ENCODE measurements at places on chromosomes 16 and 17. TPM values are rescaled to one million over a fixed set of nuclear protein-coding genes. Genes with fewer than 3 reads are reported as not detected.

Gene QRICH2
- 4.3 TPM for total RNA-seq

- no peaks in the 10 kb centered on the region for H3K36me3 ChIP-seq
- DNase-seq: no peak
- H3K4me3 ChIP-seq: no peak overlapping the region
- H3K27me3 ChIP-seq: no peaks in the 10 kb centered on the region
Observed at GRCh38 chr17:2898255-2898926, 102.2 kb downstream of the RAP1GAP2 start.

Gene SOX9
- 15.7 TPM for total RNA-seq

GRCh38 chr16:47043200-47043599 lies 69.7 kb upstream of the DNAJA2 start:
- H3K27me3 ChIP-seq: no peaks in the 10 kb centered on the region
- H3K4me1 ChIP-seq: no peaks in the 10 kb centered on the region
- H3K36me3 ChIP-seq: no peaks in the 10 kb centered on the region
- no peak overlapping the region for H3K4me3 ChIP-seq

- H3K27ac ChIP-seq: peak within 1 kb of the TSS; percentile 91
- DNase-seq: peak; percentile 77
- H3K36me3 ChIP-seq: peaks cover 6% of the 10 kb centered on the region
- H3K4me3 ChIP-seq: peak within 1 kb of the TSS; percentile 88
Observed at GRCh38 chr16:1492923-1493745, at the start of gene TELO2. Gene TELO2, plus strand, starts transcription at chr16:1493360. Its CDS starts 922 bp downstream, at chr16:1494282.

GRCh38 chr16:80938004-80938878 lies 68.4 kb downstream of the CMC2 start:
- no peak for DNase-seq
- no peaks in the 10 kb centered on the region for H3K36me3 ChIP-seq
- no peaks in the 10 kb centered on the region for H3K4me1 ChIP-seq
- no peaks in the 10 kb centered on the region for H3K27me3 ChIP-seq
- no peak overlapping the region for H3K4me3 ChIP-seq

- no peak for DNase-seq
- no peak overlapping the region for H3K27ac ChIP-seq
- H3K4me1 ChIP-seq: no peaks in the 10 kb centered on the region
- H3K27me3 ChIP-seq: no peaks in the 10 kb centered on the region
- H3K36me3 ChIP-seq: no peaks in the 10 kb centered on the region
- no peak overlapping the region for H3K4me3 ChIP-seq
Observed at GRCh38 chr17:1153795-1154546, 25.8 kb downstream of the ABR start.

DNA sequence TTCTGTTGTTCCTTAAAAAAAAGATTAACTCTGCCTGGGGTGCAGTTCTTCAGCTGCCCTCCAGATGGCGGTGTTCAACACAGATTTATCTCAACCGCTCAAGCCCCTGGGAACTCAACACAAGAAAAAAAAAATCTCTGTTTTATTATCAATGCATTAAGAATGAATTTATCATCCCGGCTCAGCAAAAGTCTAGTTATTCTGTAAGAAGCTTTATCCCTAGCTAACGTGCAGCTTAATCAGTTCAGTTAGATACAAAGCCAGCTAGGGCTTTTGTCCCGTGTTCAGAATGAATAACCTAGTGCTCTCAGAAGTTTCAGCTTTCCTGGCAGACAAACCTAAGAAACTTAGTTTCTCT lies 475.9 kb upstream of the CCL2 start:
- H3K27me3 ChIP-seq: peaks cover 8% of the 10 kb centered on the region
- no peak overlapping the region for H3K4me3 ChIP-seq
- H3K4me1 ChIP-seq: no peaks in the 10 kb centered on the region
- no peak for DNase-seq

DNA sequence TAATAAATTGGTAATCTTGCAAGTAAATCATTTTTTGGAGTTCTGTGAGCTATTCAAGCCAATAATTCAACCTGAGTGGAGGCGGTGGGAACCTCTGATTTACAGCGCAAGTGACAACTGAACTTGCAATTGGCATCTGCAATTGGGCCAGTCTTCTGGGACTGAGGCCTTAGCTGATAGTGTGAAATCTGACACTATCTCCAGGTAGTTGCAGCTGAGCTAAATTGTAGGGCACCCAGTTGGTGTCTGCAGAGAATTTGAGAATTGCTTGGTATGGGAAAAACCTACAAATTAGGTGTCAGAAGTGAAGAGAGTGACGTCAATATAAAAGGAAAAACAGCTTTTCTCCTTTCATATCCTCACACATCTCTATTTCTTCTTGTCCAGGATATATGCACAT lies 1633.6 kb upstream of the GOT2 start:
- H3K4me3 ChIP-seq: no peak overlapping the region
- no peaks in the 10 kb centered on the region for H3K27me3 ChIP-seq
- H3K4me1 ChIP-seq: no peaks in the 10 kb centered on the region
- H3K36me3 ChIP-seq: no peaks in the 10 kb centered on the region

DNA sequence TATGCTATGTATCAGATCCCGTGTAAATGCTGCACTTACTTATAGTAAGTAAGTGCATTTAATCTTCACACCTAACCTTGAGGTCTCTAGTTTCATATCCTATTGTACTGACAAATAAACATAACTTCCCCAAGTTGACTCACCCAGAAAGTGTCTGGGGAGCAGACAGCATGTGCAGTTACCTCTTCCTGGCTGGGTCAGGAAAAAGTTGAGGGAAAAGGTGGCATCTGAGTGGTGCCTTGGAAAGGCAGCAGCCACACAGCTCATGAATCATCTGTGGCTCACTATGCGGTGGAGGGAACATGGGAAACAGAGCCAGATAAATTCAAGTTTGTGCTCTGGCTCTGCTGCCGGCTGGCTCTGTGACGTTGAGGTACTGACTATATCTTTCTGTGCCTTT lies 382.0 kb upstream of the DYNLRB2 start:
- no peaks in the 10 kb centered on the region for H3K36me3 ChIP-seq
- H3K27me3 ChIP-seq: no peaks in the 10 kb centered on the region

GRCh38 chr17:82957469-82957795 lies 117.6 kb upstream of the ZNF750 start:
- H3K36me3 ChIP-seq: no peaks in the 10 kb centered on the region
- no peak for DNase-seq
- H3K27me3 ChIP-seq: no peaks in the 10 kb centered on the region
- no peak overlapping the region for H3K27ac ChIP-seq
- H3K4me3 ChIP-seq: no peak overlapping the region
- H3K4me1 ChIP-seq: no peaks in the 10 kb centered on the region

Gene TEX19
- total RNA-seq: not detected

Gene ERN2
- 0.33 TPM for total RNA-seq

DNA sequence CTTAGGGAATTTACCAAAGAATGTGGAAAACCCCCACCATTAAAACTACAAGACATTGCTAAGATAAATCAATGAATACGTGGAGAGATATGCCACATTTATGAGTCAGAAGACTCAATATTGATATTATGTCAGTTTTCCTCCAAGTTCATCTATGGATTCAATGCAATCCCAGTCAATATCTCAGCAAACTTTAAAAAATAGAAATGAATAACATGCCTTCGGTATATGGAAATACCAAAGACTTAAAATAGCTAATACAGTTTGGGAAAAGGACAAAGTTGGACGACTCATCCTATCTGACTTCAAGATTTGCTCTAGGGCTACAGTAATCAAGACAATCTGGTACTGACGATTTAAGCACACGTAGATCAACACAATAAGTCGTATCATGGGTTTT lies 31.2 kb downstream of the PIK3R5 start:
- no peak for DNase-seq
- no peaks in the 10 kb centered on the region for H3K27me3 ChIP-seq
- no peak overlapping the region for H3K27ac ChIP-seq
- no peak overlapping the region for H3K4me3 ChIP-seq
- no peaks in the 10 kb centered on the region for H3K36me3 ChIP-seq
- no peaks in the 10 kb centered on the region for H3K4me1 ChIP-seq

Gene SLC52A1
- 0.98 TPM for total RNA-seq

- no peak for DNase-seq
- H3K27ac ChIP-seq: no peak overlapping the region
- no peaks in the 10 kb centered on the region for H3K27me3 ChIP-seq
- no peaks in the 10 kb centered on the region for H3K36me3 ChIP-seq
- H3K4me1 ChIP-seq: no peaks in the 10 kb centered on the region
- H3K4me3 ChIP-seq: no peak overlapping the region
Observed at GRCh38 chr17:49635121-49635520, 42.8 kb downstream of the SPOP start.

- H3K36me3 ChIP-seq: no peaks in the 10 kb centered on the region
- H3K4me1 ChIP-seq: no peaks in the 10 kb centered on the region
- no peak overlapping the region for H3K27ac ChIP-seq
- no peak overlapping the region for H3K4me3 ChIP-seq
Observed at GRCh38 chr17:65586899-65587298, 25.5 kb upstream of the AXIN2 start.

DNA sequence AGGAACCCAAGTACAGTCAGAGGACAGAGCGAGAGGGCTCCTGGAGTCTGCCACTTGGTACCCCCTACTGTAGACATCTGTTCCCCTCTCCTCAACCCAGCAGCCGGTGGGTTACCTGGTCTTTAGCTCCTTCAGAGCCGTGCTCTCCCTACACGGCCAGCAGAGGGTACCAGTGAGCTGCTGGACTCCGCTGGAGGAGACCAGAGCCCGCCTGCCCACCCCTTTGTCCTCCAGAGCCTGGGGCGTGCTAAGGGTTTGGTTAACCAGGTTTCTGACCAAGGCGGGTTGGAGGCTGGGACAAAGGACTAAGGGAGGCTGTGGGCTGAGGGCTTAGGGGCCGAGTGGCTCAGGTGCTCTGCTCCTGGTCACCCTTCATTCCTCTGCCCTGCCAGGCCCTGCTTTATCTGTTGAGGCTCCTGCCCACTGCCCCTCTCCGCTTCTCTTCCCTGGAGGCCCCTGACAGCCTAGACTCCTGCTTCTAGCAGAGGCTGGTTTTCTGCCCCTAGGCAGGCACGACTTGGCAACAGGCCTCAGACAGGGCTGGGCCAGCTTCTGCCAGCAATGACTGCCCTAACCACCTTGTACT lies 2.7 kb upstream of the HSD11B2 start:
- peak overlapping the region; percentile 81 for H3K27ac ChIP-seq
- no peaks in the 10 kb centered on the region for H3K36me3 ChIP-seq
- DNase-seq: peak; percentile 83
- no peaks in the 10 kb centered on the region for H3K27me3 ChIP-seq
- peaks cover 14% of the 10 kb centered on the region for H3K4me1 ChIP-seq

DNA sequence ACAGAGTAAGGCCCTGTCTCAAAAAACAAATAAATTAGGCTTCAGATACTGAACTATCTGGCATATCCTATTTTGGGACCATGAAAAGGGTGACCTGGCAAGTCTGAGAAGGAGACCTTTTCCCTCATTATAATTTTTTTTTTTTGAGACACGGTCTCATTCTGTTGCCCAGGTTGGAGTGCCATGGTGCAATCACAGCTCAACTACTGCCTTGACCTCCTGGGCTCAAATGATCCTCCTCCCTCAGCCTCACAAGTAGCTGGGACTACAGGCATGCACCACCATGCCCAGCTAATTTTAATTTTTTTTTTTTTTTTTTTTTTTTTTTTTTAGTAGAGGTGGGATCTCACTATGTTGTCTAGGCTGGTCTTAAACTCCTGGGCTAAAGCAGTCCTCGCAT lies 37.3 kb downstream of the PLCG2 start:
- no peak overlapping the region for H3K27ac ChIP-seq
- no peak for DNase-seq
- no peaks in the 10 kb centered on the region for H3K27me3 ChIP-seq
- H3K4me1 ChIP-seq: no peaks in the 10 kb centered on the region
- H3K36me3 ChIP-seq: no peaks in the 10 kb centered on the region

Gene USP32
- total RNA-seq: 66.2 TPM

DNA sequence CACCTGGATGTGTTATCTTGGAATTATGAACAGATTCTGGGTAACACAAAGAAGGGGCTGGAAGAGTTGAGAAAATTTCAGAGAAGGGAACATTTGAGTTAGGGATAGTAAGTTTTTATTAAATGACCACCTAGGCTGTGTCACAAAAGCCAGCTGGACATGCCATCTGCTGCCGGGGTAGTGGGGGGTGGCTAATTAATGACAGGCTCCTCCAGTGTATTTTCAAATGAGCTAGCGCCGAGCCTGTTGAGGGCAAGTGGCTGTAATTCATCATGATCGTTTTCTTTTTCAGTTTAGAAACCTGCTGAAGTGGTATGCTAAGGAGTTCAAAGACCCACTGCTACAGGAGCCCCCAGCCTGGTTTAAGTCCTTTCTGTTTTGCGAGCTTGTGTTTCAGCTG lies 6.2 kb downstream of the TMEM97 start:
- peaks cover 5% of the 10 kb centered on the region for H3K36me3 ChIP-seq
- no peak overlapping the region for H3K27ac ChIP-seq
- no peaks in the 10 kb centered on the region for H3K4me1 ChIP-seq
- H3K27me3 ChIP-seq: no peaks in the 10 kb centered on the region

Gene HOXB4
- 2.2 TPM for total RNA-seq

GRCh38 chr17:8747742-8748141 lies 3.1 kb upstream of the CCDC42 start:
- H3K36me3 ChIP-seq: no peaks in the 10 kb centered on the region
- DNase-seq: no peak
- no peak overlapping the region for H3K27ac ChIP-seq
- H3K4me1 ChIP-seq: no peaks in the 10 kb centered on the region

GRCh38 chr17:44134752-44135568 lies 6.8 kb upstream of the HROB start:
- no peak for DNase-seq
- H3K27ac ChIP-seq: no peak overlapping the region
- no peaks in the 10 kb centered on the region for H3K27me3 ChIP-seq
- H3K4me3 ChIP-seq: no peak overlapping the region

Gene TBC1D3K
- total RNA-seq: not detected

- DNase-seq: no peak
- no peak overlapping the region for H3K4me3 ChIP-seq
Observed at GRCh38 chr17:19830061-19830460, 37.7 kb downstream of the ULK2 start.

DNA sequence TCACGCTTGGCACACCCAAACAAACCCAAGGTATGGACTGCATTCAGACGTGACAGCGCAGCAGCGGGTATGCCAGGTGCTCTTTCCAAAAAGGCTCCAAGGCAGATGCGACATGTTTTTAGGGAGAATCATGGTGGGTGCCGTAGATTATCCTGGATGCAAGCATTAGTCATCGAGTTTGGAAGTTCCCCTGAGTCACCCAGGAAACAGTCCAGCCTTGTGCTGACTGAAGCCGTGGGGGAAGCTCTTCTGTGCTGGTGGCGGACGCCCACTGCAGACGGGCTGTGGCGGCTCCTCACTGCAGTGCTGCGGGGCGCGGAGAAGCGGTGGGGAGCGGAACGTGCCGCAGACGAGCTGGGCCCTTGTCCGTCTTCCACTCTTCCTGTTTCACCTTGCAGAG lies 13.9 kb downstream of the JPT2 start:
- no peak overlapping the region for H3K4me3 ChIP-seq
- H3K27me3 ChIP-seq: no peaks in the 10 kb centered on the region
- no peak overlapping the region for H3K27ac ChIP-seq
- H3K4me1 ChIP-seq: no peaks in the 10 kb centered on the region
- no peaks in the 10 kb centered on the region for H3K36me3 ChIP-seq

Gene P2RX5
- 0.32 TPM for total RNA-seq

Gene ZNF778
- total RNA-seq: 10.1 TPM

All from breast epithelium (tissue), 4 donors.